ENCODE measurements at places on chromosomes 6 and 20.

DNA sequence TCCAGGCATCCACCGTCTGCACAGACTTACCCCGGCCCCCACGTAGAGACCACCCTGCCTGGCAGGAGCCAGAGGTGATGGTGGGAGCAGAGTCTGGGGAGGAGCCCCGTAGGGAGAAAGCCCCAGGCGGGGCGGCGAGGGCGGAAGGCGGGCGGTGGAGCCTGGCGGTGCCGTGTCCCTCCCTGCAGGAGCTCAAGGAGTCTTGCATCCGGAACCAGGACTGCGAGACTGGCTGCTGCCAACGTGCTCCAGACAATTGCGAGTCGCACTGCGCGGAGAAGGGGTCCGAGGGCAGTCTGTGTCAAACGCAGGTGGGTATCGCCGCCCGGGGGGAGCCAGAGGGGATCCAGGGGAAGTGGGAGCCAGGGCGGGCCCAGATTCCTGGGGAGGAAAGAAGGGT, 6.0 kb downstream of the CLPSL1 start:
- peak; percentile 33 for DNase-seq

- no peak for DNase-seq
Observed at GRCh38 chr6:71388068-71388744, 99.6 kb downstream of the OGFRL1 start.

- DNase-seq, result no peak
Observed at GRCh38 chr6:75268121-75268987, 16.2 kb downstream of the TMEM30A start.

DNA sequence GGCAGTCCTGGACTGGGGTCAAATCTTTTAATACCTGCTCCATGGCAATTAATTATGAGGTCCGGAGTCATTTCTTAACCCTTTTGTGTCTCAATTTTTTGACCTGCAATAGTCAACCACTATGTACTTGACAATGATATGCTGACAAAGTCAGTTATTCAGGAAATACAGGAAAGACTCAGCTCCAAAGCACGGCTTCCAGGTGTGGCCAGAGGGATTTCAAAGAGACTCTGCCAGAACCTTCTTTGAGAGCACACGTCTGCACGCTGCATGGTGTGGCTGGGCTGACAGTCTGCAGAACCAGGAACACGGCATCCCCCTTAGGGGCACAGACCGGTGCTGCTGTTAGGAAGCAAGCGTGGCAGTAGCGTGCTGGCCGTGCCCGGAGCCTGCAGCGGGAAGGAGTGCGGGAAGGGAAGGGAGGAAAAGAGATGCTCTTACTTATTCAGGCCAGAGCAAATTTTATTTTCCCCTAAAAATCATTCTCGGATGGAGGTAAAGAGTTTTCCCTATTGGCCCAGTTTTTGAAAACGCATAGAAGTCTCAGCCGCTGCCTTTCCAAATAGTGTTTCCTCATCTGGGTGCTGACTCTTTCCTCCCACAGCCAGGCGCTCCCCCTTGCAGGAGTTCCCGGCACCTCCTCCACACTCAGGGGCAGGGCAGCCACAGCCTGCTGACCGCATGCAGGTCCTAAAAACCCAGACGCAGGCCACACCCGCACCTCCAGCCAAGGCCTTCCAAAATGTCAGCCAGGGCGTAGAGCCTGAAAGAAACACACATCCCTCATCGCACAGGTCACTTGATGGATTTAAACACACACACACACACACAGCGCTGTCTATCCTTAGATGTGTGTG, 187.4 kb upstream of the SNX9 start:
- DNase-seq, result no peak

GRCh38 chr6:34947561-34947960, 58.5 kb downstream of the ANKS1A start:
- no peak for DNase-seq

DNA sequence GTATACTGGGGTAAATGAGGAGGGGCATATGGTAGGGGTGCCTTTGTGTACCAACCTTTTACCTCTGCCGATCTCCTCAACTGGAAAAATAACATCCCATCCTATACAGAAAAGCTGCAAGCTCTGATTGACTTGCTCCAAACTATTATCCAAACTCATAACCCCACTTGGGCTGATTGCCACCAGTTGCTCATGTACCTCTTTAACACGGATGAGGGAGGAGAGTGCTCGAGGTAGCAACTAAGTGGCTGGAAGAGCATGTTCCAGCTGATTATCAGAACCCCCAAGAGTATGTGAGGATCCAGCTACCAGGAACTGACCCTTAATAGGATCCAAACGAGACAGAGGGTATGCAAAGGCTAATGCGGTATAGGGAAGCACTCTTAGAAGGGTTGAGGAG, 299.6 kb downstream of the RNGTT start:
- DNase-seq, result no peak

GRCh38 chr6:7797386-7797785, 71.5 kb downstream of the BMP6 start:
- DNase-seq, result no peak

DNA sequence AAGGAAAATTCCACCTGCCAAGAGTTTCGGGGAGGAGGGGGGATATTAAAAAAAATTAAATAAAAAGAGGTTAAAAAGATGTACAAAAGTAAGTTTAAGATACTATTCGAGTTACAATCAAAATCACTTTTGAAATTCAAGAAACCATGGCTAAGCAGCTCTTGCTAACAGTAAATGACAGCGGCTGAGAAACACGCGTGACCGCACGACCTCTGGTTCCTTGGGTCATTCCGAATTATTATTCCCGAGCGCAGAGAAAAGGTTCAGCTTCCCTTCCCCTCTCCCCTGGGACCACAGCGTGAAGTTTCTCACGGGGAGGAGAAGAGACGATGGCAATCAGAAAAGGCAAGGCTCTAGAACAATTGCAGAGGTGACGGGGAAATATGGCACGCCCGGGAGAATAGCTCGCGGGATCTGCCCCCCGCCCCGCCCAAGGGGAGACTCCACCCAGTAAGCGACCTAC, 496 bp downstream of the TMEM242 start:
- DNase-seq, result no peak

DNA sequence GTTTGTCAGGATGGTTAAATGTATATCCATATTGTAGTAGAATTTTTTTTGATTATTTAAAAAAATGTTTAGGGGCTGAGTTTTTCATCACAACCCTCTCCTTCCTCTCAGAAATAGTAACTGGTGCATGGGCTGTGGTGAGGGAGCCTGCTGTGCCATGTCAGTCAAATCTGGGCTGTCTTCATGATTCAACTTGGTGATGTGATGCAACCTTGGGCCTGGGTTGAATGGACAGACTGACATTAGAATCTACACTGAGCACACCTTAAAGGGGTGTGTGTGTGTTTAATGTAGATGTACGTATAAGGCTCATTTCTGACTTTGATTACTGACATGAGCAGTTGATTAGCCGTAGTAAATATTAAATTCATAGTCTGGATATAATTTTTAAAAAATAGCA, 3.7 kb downstream of the TJAP1 start:
- DNase-seq, result no peak

- DNase-seq, result no peak
Observed at GRCh38 chr6:160634706-160635105, 29.4 kb downstream of the LPA start.

DNA sequence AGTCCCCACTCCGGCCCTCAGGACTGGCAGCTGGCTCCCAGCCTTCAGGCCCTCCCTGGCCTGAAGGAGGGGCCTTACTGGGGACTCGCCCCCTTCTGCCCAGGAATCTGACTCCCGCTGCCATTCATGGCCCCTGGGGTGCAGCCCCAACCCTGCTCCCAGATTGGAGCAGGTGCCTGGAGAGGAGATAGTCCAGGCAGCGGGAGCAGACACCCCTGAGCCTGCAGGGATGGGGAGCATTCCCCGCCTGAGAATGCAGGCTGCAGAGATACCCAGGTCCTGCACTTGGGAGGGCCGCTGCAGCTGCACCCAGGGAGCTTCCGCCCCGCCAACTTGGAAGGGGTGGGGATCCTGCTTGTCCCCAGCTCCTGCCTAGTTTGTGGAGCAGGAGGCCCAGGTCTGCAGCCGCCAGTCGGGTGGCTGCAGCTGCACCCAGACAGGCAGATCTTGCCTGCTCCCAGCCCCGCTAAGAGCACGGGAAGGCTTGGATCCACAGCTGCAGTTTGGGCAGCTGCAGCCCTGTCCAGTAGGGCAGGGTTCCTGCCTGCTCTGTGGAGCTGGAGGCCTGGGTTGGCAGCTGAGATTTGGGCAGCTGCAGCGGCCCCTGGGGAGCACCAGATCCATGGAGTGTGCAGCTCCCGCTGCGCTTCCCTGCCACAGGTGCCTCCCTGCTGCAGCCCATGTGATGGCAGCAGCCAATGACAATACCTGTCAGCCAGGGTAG, 5.2 kb downstream of the GTSF1L start:
- peak; percentile 74 for DNase-seq

GRCh38 chr6:85516168-85516567, 66.3 kb downstream of the NT5E start:
- no peak for DNase-seq

DNA sequence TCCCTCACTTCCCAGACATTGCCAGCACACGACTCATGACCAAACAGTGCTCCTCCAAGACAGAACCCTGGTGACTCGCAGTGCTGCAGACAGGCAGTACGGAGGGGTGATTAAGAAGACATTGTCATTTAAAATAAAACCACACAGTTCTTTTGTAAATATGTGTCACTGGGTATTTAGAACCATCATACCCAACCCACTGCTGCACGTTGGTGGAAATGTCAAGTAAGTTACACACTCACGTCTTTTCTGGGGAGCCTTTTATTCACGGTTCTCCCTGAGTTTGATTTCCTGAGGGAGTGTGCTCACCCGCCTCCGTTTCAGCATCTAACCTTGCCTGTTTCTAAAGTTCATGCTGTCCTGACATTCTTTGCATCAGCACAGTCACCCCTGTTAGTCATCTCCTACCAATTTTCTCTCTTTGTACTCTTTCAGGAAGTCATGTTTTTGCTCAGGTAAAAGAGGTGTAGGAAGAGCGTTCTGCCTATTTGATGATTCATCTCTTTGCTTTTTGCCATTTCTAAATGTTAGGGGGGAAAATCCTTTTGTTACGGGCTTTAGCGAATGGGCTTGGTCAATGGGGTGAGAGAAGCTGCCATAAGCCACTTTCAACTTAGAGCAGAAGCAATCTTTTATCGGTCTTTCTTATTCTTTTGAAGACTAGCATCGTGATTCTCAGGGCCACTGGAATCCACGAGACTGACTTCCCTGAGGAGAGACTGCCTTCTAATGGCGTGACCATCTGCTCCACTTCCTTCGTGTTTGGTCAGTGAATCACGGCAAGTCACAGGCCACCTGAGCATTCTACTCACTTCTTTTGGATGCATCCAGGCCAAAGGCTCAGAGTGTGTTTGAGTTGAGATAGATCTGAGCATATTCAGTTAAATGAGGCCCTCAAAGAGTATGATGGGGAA, 512.8 kb upstream of the JARID2 start:
- no peak for DNase-seq

- peak; percentile 18 for DNase-seq
Observed at GRCh38 chr6:151240791-151241642, 1.2 kb downstream of the AKAP12 start.

GRCh38 chr6:155212616-155213380, 51.0 kb upstream of the CLDN20 start:
- no peak for DNase-seq

GRCh38 chr20:47392721-47393073, 36.2 kb upstream of the ZMYND8 start:
- no peak for DNase-seq

- no peak for DNase-seq
Observed at GRCh38 chr6:19417713-19418112, 419.5 kb upstream of the ID4 start.

DNA sequence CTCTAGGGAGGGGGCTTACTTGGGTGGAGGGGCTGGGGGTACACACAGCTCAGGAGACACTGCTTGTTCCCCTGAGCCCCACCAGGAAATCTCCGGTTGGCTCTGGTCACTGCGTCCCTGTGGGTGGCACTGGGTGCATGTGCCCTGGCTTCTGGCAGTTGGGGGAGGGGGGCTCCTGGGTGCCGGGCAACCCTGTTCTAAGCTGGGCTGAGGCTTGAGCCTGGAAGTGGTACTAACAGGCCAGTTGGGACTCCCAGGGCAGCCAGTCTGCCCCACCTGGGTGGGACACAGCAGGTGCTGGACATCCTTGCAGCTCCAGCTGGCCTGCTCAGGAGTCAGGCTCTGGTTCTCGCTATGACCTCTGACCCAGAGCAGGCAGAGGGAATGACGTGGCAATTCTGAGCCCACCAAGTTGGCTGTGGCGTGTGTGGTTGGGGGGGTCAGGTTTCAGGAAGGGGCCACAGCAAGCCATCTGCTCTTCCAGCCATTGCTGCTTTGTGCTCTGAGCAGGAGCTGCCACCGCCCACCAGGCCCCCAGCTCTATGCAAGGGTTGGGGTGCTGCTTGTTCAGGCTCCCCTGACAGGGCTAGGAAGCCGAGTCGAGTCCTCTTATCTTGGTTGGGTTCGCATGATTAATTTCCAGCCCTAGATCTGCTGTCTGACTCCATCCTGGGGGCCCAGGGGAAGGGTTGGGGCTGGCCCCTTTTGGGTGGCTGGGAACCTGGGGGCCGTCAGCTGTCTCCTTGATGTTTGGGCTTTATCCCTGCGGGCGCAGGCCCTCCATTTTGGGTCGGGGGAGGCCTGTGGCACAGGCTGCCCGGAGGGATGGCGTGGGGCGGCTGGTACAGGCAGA, 590 bp downstream of the C20orf204 start:
- no peak for DNase-seq

DNA sequence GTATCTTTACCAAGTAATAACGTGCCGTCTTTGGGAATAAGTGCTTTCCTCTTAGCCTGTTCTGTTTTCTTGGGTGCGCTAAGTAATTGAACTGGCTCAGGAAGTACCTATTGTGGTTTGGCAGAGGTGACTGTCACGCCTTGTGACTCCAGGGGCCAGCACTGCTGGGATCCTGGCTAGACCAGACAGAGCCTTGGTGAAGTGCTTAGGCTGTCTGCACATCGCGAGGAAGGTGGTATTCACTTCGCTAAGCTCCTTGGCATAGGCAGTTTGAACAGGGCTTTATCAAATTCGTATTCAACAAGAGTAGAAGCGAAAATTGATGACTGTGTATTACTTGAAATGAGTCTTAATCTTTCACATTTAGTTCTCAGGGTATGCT, 17.6 kb downstream of the PRDM1 start:
- no peak for DNase-seq

GRCh38 chr20:9689041-9689440, 149.8 kb downstream of the PAK5 start:
- no peak for DNase-seq

DNA sequence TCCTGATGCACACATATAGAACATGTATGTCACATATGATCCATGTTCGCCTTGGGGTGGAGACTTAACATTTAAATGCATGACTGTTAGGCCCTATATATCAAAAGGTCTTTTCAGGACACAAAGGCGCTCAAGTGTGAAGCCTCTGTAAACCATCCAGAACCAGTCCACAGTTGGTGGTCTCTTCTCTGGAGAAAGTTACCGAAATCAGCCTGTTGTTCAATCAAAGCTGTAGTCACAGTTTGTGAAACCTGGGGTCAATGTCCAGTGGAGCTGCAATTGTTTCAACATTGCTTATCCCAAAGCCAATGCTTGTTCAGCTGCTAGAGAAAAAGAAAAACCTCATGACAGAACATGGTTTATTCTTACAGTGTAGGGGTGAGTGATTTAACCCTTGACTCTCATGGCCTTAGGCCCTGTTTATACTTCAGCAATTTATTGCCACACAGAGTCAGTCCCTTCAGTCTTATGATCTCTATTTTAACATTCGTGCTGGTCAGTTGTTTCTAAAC, 193.6 kb upstream of the CST7 start:
- no peak for DNase-seq
